ENCODE measurements at places on chromosomes 1 and 21.

DNA sequence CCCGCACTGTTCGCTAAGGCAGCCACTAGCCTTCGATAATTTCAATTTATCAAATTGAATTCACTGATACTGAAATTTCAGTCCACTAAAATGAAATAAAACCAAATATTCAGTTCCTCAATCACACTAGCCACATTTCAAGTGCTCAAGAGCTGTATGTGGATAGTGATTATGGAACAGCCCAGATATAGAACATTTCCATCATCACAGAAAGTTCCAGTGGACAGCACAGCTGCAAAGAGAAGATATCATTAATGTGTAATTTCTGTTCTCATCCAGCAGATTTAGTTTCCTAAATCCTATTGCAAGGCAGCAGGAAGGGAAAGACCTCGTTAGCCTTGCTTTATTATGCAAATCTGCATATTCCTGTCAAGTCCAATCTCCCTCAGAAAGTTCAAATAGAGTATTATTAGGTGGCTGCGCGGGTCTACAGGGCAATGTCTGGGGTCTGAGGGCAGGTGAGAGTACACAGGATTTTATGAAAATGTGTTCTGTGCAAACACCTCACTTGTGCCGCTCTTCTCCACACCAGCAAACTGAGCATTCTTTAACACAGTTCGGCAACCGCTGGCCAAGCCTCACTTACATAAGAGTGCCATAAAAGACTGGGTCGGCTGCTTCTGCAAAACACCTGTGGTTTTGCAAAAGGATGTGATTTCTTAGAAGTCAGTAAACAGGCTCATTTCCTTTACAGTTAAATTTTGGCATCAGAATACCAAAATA, 22.4 kb downstream of the CAPZB start:
- no peak for DNase-seq

GRCh38 chr1:43976045-43976444, 1.3 kb downstream of the ATP6V0B start:
- no peak for DNase-seq

- DNase-seq = no peak
Measured at GRCh38 chr1:32988665-32989064, 24.1 kb upstream of the RNF19B start.

DNA sequence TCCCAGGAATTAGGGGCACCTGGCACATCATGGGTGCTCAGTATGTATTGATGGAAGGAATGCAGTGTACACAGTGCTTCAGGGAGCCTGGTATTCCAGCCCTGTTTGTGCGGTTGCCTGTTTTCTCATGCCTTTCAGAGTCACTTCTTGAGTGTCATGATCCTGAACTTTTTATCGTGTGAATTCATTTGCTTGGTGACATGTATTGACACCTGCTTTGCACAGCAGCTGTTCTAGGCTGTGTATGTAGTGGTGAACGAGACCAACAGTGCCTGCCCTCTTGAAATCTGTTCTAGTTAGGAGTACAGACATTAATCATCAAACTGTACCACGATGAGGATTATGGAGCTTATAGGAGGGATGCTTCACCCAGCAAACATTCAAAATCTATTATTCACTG, 6.1 kb downstream of the HTR6 start:
- no peak for DNase-seq

DNA sequence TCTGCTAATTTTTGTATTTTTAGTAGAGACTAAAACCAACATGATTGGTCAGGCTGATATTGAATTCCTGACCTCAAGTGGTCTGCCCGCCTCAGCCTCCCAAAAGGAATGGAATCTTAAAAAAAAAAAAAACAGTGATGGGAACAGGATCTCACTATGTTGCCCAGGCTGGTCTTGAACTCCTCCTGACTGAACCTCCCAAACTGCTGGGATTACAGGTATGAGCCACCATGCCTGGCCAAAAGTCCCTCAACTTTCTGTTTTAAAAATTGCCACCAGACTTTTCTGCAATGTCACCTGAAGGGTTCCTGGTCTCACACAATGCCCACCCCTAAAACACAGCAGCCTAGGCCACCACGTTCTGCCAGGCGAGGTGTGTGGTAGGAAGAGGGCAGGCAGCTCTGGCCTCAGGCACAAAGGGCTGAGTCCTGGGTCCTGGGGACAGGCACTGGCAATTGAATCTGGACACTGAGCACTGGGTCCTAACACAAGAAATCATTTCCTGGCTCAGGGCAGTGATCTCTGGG, 21.2 kb upstream of the THRAP3 start:
- DNase-seq = no peak

DNA sequence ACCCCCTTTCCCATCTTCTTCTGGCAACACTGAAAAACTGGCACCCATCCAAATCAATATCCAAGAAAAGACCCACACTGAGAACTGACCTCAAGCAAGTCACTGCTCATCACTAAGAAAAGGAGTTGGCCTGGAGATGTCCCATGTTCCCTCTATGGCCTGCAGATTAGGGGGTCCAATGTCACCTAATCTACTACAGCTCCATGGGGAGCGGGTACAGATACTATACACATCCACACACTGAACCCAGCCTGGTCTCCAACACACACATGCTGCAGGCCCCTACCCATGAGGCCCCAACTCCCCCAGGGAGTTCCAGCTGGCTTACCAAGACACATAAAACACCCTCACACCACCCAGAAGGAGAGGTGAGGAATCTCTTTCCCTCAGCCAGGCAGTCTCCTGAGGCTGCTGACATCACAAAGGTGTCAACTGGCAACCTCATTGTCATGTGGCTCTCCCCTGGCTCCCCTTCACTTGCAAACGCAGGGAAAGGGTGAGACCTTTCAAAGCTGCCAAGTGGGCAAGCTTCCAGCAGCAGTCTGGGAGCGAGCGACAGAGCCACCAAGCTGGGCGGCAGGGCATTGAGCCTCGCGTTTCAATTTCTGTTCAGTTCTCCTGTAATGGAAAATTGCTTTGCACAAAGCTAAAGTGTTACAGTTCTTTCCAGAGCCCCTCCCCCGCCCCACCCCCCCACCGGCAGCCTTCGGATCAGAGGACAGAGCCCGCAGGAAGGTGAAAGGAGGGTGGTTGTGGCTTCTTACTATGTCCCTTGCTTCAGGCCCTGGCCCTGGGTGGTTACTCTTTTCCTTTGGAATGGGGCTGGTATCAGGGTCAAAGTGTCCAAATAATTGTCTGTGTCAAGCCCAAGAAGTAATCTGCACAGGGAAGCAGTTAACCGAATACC, at the start of gene LRRC52:
LRRC52 (plus strand) TSS at position 469 of the 907 bp plus-strand sequence; CDS start at position 766, 297 bp downstream.
- DNase-seq = no peak

DNA sequence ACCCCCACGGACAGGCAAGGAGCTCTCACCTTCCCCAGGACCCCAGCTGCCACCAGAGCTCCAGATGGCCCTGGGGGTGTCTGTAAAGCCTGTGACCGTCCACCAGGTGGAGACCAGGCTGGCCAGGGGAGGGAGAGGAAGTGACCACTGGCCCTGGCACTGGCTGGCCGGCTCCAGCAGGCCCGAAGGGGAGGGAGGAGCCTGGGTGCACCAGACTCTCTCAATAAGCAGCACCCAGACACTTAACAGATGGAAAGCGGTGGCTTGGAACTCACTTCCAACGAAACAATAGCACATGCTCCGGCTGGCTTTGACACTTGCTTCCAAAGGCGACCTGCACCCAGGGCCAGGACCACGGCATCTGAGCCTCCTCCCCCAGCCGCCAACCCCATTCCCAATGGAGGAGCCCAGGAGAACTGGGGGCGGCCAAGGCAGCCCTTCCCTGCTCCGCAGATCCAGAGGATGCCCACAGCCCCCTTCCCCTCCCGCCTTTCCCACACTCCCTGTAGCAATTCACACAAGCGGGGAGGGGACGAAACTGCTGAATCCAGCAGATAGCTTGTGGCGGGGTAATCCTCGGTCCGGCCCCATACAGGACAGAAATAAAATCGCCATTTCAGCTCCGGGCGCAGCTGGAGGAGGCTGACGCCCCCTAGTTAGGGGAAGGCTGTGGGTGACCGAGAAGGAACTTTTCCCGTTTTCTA, 742 bp upstream of the PDE9A start:
- no peak for DNase-seq

DNA sequence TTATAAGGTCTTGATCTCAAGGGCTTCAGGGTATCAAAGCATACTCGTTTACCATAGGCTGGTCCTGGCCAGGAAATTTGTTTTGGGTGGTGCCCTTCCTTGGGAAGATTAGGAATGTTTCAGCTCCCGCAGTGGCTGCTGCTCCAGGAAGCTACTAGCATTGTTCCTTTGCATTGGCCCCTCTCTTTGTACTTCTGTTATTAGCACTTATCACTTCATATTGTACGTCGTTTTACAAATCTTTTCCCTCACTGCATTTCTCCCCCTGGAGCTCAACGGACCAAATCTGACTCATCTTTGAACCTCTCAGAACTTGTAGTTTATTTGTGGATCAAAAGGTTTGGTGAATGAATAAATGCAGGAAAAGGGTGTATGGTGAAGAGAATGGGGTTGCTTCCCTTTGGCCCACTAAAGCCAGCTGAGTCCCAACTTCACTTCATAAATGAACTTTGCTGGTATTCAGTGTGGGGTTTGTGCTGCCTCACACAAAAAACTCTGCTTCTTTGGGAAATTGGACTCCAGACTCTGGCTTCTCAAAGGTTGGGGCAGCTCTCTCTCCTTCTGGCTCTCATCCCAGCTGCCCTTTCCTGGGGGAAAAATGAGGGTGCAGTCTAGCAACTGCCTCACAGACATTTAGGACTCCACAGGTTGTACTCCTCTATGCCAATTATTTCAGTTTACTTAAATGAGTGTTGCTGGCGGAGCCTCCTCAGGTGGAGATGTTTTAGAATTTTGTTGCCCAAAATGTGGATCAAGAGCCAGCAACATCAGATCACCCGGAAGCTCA, 5.9 kb downstream of the GNAT2 start:
- no peak for DNase-seq

DNA sequence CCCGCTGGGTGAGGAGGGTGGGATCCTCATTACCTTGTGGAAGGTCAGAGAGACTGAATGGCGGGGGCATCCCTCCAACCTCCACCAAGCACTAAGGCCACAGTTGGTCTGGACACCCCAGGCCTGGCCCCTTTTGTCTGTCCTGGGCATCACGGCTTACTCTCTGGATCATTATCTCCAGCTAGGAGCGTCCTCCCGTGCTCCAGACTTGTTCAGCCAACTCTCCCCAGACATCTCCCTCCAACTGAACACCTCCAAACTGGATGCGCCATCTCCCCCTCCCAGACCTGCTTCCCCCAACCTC, 7.3 kb upstream of the GJB5 start:
- no peak for DNase-seq

DNA sequence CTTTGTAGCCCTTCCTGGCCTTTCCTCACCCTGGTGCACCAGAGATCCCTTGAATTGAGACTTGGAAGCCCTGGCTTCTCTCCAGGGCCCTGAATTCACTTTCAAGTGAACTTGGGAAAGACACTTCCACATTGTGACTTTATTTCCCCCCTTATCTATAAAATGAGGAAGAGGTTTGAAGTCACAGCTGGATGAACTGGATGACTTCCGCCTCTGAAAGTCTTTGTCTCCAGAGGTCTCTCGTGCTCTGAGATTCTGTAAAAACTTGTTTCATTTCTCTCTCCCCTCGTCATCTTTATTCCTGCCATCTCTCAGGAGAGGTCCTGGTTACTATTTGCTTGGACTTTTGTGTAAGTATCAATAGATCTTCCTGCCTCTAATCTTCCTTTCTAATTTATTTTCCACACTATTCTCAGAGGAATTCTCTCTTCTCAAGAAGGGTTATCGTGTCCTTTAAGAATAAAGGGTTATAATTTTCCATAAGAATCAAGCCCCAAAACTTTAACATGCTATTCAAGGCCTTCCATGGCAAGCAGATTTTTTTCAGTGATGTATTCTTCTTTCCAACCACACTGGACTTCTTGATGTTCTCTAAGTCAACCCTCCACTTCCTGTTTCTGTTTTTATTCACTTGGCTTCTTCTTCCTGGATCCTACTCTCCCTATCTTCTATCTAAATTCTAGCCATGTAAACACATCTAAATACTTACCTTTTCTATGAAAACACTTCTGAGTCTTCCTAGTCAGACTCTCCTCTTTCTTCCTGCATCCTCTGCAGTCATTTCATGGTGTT, 6.5 kb upstream of the RPTN start:
- DNase-seq = no peak

GRCh38 chr1:181508486-181509165, 25.3 kb downstream of the CACNA1E start:
- DNase-seq = no peak

DNA sequence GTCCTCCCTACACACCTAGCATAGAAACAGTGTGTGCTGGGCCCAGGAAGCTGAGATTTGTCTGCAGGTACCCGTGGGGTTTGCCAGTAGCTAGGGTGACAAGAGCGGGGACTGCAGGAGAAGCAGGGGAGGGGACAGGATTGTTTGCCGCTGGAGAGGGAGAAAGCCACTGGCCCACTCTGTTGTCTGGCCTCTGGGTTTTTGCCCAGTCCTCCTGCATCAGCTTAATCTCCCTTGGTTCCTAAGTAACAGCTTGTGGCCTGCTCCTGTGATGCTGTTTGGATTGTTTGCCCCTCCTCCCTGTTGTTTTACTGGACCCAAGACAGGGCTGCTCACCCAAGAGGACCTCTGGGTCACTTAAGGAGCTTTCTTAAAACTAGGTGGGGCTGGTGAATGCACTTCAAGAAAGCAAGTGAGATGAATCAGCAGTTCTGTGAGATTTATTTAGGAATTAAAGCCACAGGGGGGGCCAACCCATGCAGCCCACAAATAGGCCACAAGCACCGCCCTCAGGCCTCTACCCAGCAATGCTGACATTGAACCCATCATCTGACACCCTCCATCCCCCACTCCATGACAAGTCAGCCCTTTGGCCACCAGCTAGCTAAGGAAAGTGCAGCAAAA, 142.8 kb downstream of the ZZZ3 start:
- DNase-seq = peak; percentile 44

GRCh38 chr1:3668148-3668547, 15.8 kb downstream of the TP73 start:
- no peak for DNase-seq

DNA sequence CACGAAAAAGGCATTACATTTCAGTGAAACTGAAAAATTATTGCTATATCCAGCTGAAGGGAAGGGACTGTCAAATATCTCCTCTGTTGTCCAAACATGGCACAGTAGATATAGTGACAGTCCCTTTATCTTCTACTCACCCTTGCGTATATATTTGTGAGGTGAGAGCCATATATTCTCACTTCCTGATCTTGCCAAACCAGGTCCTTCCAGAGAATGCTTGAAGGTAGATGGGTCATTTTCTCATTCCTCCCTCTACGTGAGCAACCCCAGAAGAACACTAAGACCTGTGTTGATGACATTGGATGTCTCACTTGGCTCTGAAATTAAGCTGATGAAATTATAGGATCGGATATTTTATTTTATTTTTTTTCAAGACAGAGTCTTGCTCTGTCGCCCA, 151.2 kb downstream of the DHRS3 start:
- no peak for DNase-seq

- no peak for DNase-seq
Measured at GRCh38 chr1:226708342-226708780, 30.7 kb downstream of the ITPKB start.

GRCh38 chr1:160257411-160258015, 4.8 kb downstream of the DCAF8 start:
- DNase-seq = no peak

- DNase-seq = no peak
Measured at GRCh38 chr1:43586136-43586731, 55.6 kb downstream of the PTPRF start.

GRCh38 chr1:192448026-192448578, 127.5 kb upstream of the RGS1 start:
- no peak for DNase-seq
